ENCODE measurements at places on chromosomes 4 and X.

DNA sequence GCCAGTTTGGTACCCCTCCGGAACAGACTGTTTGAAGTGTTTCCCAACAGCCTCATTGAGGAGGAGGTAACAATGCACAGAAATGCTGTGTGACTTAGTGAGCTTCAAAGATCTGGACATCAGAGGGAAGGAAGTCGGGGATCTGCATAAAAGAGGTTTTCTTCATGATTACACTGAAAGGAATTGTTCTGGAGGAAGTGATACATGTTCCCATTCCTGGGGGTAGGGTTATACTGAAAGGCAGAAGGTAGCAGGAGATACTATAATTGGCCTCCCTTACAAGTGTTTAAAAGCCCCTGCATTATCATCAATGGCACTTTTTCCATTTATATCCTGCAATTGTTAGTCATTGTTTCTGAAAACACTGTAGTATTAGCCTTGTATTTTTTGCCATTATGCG, 94.0 kb upstream of the DKK2 start:
- DNase-seq: no peak

- no peak for DNase-seq
Measured at GRCh38 chr4:110009550-110009949, 96.9 kb downstream of the EGF start.

- no peak for DNase-seq
Measured at GRCh38 chr4:96145601-96146000, 305.7 kb downstream of the PDHA2 start.

DNA sequence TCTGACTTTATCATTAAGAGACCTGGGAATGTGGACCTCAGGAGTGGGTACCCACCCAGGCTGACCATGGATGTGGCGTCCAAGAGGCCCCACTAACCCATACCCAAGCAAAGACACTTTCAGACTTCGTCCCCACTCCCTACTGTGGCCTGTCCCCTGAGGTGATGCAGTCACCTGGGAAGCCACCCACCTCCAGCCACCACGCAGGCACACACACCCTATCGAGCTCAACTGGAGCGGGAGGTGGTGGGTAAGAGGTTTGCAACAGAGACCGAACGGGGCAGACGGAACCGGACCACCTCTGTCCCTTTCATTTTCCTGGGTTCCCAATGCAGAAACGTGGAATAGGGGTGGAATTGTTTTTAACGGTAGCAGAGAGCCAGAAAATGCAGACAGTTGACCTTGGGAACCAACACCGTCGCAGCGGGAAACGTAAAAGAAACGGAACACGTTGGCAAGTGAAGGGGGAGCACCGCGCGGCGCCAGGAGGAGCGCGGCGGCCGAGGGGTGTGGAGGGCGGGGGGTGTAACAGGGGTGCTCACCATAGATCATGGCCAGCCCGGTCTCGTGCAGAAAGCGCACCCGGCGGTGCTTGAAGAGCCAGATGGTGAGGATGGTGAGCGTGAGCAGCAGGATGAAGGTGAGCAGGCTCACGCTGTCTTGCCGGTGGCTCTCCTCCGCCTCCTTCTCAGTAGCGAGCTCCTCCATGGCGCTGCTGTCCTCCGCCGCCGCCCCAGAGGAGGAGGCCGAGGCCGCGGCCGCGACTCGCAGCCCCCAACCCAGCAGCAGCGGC, 559 bp downstream of the SLC9A7 start:
- peak; percentile 41 for DNase-seq

GRCh38 chr4:26804451-26804850, 56.2 kb upstream of the STIM2 start:
- DNase-seq: no peak

Measured in stimulated activated CD4-positive, alpha-beta T cell treated with anti-CD3 and anti-CD28 coated beads, Interleukin-15, amount 100 ng/mL, for 24 hours (primary cell).